Liver (tissue), 10 donors: ENCODE measurements at places on chromosomes 4 and X. TPM values are rescaled to one million over a fixed set of nuclear protein-coding genes. Genes with fewer than 3 reads are reported as not detected.

- no peaks in the 10 kb centered on the region for H3K4me1 ChIP-seq
- no peak overlapping the region for H3K4me3 ChIP-seq
- H3K36me3 ChIP-seq, result no peaks in the 10 kb centered on the region
- H3K27me3 ChIP-seq, result no peaks in the 10 kb centered on the region
These were observed 8.2 kb upstream of the CAMK2D start for GRCh38 chr4:113769744-113770143.

DNA sequence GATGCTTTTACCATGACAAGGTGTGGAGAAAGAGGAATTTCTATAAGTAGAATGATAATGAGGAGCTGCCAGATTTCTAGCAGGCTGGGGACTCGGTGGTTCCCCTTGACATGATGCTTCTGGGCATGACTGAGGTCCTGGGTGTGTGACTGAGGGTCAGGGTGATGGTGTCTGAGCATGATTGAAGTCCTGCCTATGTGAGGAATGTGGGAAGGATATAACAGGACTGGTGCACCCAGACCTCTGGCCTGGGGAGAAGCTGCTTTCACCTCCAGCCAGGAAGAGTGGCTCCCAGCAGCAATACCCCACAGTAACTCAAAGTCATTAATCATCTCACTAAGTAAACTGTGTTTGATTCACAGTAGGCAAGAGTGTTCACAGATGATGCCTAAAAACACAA lies 17.4 kb downstream of the SORBS2 start:
- no peak overlapping the region for H3K4me3 ChIP-seq
- H3K27ac ChIP-seq, result no peak overlapping the region
- no peaks in the 10 kb centered on the region for H3K36me3 ChIP-seq
- H3K4me1 ChIP-seq, result no peaks in the 10 kb centered on the region

DNA sequence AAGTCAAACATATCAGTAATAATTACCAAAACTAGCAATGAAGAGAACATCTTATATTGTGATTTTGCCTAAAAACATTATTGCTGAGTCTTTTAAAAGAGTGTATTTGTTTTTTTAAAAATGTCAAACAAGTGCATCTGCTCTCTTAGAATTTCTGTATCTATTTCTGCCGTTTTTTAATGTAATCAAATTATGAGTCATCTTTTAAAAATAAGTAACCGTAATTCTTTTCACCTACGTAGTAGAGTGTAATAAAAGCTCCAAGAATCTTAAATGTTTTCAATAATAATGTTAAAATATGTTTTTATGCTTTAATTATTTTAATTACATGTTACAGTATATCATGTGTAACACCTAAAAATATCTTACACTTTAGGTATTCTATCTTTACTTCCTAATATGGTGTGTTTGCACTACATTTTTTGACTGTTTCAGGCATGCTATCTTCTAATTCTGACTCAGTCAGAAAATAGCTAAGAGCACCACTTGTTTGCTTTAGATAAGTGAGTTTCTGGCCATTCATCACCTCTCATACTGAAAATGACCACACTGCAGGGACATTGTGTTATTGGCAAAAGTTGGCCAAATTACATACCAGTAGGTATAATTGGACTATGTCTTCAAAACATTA lies 368.5 kb downstream of the PCDH7 start:
- no peak overlapping the region for H3K4me3 ChIP-seq
- H3K27me3 ChIP-seq, result no peaks in the 10 kb centered on the region
- H3K36me3 ChIP-seq, result no peaks in the 10 kb centered on the region
- DNase-seq, result no peak

DNA sequence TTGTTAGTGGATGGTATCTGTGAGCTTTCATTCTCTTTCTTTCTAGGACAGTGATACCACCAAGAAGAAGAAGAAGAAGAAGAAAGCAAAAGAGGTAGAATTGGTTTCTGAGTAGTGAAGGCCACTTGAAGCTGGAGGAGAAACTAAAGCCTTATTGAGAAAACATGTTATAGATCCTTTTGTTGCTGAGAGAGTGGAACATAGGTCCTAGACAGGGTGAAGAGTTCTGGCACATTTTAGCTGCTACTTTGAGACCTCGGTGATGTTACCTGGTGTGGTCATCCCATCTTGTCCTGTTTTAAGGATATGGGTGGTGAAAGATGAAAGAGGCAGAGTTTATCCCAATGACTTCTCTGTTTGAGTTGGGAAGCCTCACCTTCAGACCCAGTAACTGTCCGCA lies 14.1 kb downstream of the DKC1 start:
- no peaks in the 10 kb centered on the region for H3K4me1 ChIP-seq
- no peak overlapping the region for H3K27ac ChIP-seq
- no peaks in the 10 kb centered on the region for H3K27me3 ChIP-seq

DNA sequence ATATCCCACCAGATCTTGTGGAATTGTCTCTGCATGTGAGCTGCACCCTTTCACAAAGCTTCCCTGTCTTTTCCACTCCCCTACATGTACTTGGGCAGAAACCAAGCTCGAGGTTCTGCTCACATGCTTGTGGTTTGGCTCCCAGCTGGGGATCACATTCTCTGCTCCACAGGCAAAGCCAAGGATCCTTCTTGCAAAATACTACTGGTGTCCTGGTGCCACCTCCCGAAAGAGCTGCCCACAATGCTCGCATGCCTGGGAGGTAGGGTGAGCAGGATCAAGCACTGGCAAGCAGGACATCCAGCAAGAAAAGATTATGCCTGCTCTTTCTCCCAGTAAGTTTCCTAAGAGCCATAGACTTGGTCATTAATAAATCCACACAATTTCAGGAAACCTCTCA lies 45.1 kb upstream of the PPARGC1A start:
- no peak overlapping the region for H3K27ac ChIP-seq
- no peaks in the 10 kb centered on the region for H3K4me1 ChIP-seq
- H3K36me3 ChIP-seq, result no peaks in the 10 kb centered on the region

DNA sequence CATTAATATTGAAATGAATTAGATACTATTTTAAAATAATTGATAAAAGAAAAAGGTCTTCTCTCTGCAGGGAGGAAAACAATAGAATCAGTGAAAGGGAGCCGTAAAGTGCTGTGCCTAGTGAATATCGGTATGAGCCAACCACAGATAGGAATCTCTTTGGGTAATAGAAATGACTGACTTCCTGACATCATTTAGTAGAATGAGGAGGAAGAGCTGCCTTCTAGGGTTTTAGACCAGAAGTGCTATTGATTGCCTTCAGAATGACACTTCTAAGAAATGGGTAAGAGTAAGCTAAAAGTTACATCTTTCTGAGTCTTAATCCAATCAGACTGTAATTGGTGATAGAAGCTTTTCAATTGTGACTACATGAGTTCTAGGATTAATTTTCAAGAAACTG lies 134.0 kb upstream of the MAP9 start:
- H3K27me3 ChIP-seq, result no peaks in the 10 kb centered on the region
- H3K27ac ChIP-seq, result no peak overlapping the region
- DNase-seq, result no peak
- no peaks in the 10 kb centered on the region for H3K36me3 ChIP-seq
- H3K4me3 ChIP-seq, result no peak overlapping the region

DNA sequence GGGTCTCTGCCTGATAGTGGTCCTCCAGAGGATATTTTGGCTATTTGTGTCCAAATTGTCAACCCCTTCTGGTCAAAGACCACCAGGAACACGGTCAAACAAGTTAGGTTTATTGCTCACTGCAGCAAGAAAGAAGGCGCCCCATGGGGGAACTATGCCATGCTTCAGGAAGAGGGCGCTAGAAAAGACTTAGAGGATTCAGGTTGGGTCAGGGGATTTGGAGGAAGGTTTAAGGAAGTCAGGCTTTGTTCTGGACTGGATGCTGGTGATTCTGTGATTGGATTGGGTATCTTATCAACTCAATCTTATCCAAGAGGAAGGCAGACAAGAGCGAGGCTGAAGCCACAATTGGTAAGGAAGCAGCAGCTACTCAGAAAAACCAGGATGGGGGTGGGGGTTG lies 14.3 kb upstream of the ELF4 start:
- H3K4me1 ChIP-seq, result peaks cover 4% of the 10 kb centered on the region
- DNase-seq, result no peak
- peaks cover 12% of the 10 kb centered on the region for H3K36me3 ChIP-seq
- no peak overlapping the region for H3K27ac ChIP-seq
- no peak overlapping the region for H3K4me3 ChIP-seq

- no peaks in the 10 kb centered on the region for H3K27me3 ChIP-seq
- H3K4me1 ChIP-seq, result no peaks in the 10 kb centered on the region
- DNase-seq, result no peak
These were observed 160.8 kb downstream of the NAA11 start for GRCh38 chr4:79164907-79165610.

DNA sequence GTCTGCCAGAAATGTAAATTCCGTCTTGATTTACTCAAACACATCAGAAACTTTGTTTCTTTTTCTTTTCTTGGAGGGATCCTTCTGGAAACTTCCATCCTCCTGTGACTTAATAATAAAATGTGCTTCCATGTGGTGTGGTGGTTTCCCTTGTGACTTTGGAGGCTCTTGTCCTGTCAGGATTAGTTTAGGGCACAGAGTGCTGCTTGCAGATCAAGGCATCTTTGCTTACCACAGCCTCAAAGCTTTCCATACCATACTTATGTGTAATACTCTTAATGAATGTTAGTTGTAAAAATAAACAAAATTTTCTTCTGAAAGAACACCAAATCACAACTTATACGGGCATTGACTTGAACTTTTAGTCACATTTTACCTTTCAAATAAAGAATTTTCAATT lies 27.4 kb downstream of the GBA3 start:
- no peaks in the 10 kb centered on the region for H3K27me3 ChIP-seq
- H3K27ac ChIP-seq, result no peak overlapping the region
- H3K4me3 ChIP-seq, result no peak overlapping the region

DNA sequence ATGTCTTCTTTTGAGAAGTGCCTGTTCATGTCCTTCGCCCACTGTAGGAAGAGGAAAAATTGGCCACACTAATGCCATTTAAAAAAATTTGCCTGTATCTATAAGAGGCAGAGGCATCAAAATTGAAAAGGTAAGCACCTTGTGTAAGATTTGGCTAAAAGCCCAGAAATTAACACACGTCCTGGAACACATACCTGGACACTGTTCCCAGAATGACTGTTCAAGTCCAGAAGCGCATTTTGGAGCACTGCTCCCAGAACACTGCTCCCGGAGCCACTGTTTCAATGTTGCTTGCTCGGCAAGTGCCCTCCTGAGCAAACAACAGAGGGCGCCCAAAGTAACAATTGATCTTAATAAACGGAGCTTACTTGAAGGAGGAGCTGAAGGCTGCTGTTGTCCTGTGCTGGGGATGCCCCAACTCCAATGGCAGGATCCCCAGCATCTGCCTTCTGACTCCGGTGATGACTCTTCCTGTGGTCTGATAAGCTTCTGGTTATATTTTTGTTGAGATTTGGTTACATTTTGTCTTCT lies 1958.6 kb downstream of the C4orf33 start:
- DNase-seq, result no peak
- H3K27ac ChIP-seq, result no peak overlapping the region
- H3K4me3 ChIP-seq, result no peak overlapping the region
- no peaks in the 10 kb centered on the region for H3K4me1 ChIP-seq

DNA sequence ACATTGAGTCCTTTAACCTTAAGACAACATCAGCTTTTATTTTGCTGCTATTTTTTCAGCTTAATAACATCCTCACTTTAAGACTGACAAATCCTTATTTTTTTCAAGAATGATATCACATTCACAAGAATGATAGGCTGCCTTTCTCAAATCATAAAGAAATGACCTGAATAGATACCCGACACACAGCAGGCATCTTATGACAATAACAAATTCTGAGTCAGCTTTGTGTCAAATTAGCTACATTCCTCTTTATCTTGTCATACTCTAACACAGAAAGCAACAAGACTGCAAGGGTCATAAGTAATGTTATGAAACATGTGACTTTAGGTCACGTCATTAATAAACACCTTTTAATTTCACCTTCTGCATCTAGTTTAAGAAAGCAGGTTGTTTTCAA lies 2387.6 kb downstream of the PCDH7 start:
- no peak for DNase-seq
- no peak overlapping the region for H3K4me3 ChIP-seq
- H3K4me1 ChIP-seq, result no peaks in the 10 kb centered on the region
- no peaks in the 10 kb centered on the region for H3K27me3 ChIP-seq

DNA sequence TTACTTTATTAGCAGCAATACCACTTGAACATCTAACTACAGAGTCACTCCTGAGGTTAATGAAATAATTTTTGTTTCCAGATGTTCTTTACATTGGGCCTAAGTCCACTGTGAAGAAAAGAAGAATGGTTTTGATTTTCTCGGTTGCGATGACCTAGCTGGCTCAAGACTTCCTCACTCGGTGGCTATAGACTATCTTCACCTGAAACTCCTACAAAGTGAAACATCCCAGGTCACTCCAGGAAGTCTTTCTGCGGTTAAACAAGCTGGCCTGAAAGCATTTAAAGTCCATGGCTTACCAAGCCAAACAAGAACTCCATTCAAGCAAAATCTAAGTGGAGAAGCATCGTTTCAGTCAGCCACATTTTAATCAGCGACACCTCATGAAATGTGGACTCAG lies 13.7 kb upstream of the SORBS2 start:
- no peak for DNase-seq
- H3K4me3 ChIP-seq, result no peak overlapping the region

PPP1R3F gene
- total RNA-seq, result 1.7 TPM

ODAPH gene
- not detected for total RNA-seq
